Glomerular endothelial cell (primary cell): ENCODE measurements at places on chromosomes 2 and 18. TPM values are rescaled to one million over a fixed set of nuclear protein-coding genes. Genes with fewer than 3 reads are reported as not detected.

DNA sequence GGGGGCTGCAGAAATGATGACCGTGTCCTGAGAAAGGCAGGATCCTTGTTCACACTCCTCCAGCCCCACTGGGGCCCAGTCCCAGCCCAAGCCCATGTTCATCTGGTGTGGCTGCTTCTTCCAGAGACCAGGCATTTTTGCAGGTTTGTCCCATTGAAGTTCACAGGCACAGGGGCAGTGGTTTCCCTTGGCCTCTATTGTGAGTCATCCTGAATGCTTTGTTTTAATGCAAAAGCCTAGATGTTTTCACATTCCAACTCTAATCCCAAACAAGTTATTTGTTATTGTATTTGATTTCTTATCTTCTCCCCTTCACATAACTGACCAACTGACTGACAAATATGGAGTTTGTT is 426.4 kb upstream of the ID2 start:
- no peak for DNase-seq

DNA sequence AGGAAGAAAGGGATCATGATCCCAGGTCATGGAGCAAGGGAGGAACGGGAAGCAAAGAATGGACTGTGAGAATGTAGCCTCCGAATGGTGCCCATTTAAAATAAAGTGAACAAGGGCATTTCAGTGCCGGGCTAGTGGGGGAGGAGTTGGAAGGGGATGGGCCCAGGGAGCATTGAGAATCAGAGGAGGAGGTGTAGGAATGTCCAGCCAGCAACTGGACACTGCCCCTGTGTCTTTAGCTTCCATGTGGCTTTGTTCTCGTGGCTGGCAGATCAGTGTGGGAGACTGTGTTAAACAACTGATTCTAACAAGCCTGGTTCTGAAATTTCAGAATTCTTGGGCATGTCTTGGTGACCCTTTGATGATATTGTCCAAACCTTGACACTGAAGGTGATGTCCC is 1.4 kb upstream of the RNF103 start:
- no peak for DNase-seq

DNA sequence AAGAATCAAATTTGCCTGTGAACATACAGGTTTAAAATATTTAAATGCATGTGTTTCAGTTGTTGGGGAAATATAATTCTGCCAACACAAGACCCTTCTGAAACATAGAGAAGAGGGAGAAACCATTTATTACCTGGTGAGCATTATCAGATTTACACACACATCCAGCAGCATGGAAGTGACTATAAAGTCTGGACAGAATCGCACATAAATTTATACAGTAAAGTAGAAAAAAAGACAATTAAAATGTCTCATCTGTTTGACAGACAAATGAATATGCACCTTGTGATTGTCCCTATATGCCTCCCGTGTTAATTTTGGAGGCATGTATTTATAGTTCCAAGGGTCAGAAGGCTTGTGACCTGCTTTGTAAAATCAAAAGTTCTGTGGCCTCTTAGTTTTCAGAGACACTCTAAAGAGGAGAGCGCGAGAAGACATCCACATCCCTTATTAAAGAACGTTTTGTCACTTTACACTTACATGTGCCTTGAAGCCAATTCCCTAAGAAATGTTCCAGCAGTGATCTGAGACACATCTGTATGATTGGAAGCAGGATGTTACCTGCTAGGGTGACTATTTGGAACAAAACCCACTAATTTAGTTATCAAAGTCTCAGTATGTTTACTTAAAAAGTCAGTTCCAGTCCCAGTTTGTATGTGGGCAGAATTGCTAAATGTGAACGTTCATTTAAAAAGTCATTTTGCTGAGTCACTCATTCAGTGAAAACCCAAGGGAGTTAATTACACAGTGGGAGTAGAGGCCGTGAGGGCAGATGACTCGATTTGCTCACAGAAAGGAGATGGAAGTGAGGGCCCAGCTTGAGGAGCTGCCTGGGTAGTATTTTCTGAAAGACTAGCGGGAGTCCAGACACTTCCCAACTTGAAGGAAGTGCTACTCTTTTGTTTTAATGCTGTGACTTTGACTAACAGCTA is 527.6 kb upstream of the MEX3C start:
- no peak for DNase-seq

Gene FHOD3
- 5.6 and 7.8 TPM in 2 replicates for total RNA-seq

DNA sequence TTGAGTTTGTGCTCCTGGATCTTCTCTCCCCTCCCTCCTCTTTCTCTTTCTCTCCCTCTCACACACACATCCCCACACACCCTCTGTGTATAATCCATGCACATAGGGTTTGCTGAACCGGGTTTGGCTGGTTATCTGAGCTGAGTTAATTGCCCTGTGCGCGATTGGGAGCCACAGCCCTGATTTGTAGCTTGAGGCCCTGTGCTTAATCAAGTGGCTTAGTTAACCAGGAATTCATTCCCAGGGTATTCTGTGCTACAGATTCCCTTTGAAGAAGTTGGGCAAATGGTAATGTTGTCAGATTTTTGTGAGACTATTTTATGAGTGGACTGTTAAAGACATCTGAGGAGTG is 6.2 kb downstream of the PARD3B start:
- no peak for DNase-seq

GRCh38 chr18:79251021-79251420 is 144.7 kb upstream of the NFATC1 start:
- DNase-seq = no peak

DNA sequence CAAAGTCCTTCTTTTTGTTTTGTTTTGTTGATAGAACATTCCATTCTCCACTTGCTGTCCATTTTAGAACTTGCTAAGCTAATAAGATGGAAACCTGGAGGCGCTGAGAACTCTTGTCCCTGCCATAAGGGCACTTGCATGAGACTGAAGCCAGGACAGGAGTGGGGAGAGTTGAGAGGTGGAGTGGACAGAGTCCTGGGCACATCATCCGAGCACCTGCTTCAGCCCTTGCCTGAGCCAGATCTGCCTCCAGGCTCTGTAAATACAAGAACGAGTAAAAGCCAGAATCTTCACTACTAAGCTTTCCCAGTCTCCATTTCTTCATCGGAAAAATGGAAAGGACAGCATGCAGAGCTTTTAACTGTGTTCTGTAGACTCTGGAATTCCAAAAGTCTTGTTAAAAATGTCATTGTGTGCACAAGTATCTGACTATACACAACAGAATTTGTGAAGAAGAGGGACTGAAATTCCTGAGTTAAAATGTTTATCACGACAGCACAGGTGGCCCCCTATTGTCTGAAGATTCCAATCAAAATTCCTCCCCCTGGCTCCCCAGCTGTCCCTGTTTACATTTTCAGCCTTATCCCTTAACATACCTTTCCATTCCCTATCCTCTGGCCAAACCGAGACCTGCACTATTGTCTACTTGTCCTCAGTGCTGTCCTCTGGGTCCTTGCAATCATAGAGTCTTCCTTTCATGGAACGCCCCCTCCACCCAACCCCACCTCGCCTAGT is 498.2 kb upstream of the TNP1 start:
- no peak for DNase-seq

Gene C2orf66
- 0.39 and 1.1 TPM in 2 replicates for total RNA-seq

DNA sequence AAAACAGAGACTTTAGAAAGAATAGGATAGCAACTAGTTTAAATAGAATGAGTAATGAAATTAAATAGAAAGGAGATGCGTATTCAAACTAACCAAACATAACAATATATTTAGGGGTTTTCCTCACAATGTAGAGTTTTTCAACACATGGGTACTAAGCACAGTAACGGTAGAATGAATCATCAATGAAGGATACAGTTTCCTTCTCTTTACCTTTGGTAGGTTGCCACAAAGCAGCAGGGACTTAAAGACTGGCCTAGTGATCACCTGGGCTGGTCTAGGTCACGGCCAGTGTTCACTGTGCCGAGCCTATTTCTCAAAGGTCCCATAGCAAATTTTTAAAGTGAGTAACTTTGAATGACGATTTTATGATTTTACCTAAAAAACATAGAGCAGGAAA is 311.7 kb downstream of the XIRP2 start:
- no peak for DNase-seq

DNA sequence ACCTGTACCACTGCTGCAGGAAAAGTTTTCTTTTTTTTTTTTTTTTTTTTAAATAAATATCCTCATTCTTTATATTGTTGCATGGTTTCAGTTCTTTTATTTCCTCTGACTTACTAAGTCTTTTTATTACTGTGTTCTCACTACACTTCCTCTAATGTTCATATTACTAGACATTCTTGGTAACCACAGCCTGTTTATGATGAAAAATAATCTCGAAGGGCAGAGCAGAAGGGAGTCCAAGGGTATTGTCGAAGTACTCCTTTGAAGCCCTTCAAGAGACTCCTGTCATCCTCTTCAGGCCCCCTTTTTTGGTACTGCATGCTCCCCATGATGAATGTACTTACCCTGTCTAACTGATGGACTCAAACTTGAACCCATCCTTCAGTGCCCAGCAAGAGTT is 61.2 kb downstream of the RND3 start:
- DNase-seq = no peak

Gene WNT10A
- total RNA-seq = not detected in 2 replicates

DNA sequence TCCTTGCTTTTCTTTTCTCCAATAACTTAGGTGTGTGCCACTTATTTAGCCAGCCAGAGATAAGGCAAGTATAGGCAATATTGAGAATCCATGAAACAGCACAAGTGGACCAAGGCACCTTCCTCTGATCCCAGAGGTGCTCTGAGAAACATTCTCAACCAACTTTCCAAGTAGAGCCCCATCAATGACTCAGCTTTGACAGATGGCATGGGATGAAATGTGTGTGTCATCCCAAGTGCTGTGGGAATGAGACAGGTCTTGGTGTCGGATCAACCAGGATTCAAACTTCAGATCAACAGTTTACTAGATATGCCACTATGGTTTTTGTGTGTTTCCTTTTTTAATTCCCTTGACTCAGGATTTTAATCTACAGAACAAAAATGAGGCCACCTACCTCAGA is 164.0 kb downstream of the GRB14 start:
- no peak for DNase-seq

Gene TCF23
- total RNA-seq = not detected in 2 replicates

Gene SIX2
- 1.8 and 10.5 TPM in 2 replicates for total RNA-seq

DNA sequence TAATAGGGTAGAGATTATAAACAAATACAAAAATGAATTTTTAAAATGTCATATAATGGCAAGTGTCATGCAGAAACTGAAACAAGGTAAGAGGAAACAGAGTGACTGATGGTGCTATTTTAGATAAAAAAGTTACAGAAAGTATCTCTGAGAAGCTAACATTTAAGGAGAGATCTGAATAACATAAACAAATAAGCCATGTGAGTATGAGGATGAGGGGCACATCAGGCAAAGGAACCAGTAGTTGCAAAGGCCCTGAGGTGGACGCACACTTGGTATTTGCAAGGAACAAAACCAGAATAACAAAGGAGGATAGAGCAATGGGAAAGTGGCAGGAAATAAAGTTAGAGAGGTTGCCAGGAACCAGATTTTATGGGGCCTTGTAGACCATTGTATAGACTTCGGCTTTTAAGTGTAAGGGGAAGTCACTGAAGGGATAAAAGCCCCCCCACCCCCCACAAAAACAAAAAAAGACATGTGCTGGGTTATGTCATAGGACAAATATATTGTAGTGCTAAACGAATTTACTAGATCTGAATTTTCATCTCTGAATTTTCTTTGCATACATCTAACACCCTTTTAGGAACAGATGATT is 159.2 kb downstream of the DTNB start:
- no peak for DNase-seq

DNA sequence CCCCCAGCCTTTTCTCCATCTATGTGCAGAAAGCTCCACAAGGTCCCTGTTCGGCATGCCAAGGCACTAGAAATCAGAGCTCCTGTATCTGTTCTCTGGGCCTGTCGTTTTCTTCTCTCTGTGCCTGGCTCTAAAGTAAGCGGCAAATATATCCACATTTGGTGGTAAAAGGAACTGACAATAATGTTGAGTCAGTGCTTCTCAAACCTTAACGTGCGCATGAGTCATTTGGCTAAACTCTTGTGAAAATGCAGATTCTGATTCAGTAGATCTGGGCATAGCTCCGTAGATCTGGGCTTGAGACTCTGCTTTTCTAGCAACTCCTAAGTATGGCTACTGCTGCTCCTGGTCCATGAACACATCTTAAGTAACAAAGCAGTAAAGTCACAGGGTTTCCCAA is 16.5 kb upstream of the ACSL3 start:
- DNase-seq = no peak

Gene GCC2
- total RNA-seq = 11.8 and 21.9 TPM in 2 replicates

- no peak for DNase-seq
Measured at GRCh38 chr18:11733031-11733430, 44.0 kb downstream of the GNAL start.

GRCh38 chr2:171880774-171881173 is 13.3 kb downstream of the SLC25A12 start:
- no peak for DNase-seq

DNA sequence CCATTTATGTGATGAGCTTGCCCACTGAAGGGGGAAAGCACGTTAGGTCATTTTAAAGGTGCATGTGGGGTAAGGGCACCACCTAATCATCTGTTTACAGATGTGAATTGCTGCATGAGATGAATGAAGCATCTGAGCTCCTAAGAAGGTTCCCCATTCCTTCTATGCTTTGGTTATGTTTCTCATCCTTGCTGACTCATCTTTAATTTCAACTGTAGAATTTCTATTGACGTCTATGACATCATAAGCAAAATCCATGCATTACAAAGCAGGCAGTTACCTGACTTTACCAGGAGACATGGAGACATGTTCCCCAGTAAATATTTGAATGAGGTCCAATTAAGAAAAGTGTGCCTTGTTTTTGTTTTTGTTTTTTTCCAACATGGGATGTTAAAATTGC is 2.8 kb downstream of the SNTG2 start:
- DNase-seq = no peak

DNA sequence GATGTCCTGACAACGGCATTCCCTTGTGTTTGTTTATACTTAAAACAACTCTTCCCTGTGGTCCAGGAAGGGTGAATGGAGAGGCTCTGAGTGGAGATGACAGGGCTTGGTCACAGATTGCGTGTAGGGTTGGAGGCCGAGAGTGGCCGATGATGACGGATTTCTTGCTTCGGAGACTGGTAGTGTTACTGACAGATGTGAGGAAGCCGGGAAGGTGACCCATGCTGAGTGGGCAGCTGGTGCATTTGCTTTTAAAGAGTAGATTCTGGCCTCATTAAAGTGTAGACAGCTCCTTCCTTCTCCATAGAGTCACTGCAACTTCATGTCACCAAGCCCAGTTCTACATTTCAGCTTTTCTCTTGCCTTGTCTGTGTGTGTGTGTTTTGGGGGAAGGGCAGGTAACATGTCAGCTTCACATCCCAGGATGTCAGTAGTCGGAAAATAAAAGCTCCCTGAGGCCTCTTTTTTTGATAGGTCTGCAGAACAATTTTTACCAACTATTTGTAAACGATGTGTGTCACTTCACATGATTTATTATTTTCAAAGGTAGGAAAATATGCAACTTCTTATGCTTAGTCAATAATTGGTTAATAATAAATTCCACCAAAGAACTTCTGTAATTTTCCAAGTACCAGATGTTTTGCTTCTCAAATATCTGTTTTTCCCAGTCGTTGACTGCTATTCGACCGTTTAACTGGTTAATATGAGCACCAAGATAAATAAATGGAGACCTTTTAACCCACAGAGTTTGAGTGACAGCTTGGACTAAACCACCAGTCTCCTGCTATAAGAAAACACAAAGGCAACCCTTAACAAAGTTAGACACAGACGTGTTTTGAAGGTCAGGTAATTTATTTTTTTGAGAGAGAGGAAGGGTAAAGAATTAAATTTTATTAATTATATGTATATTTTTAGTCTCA is 436.9 kb downstream of the SLC4A3 start:
- no peak for DNase-seq

GRCh38 chr2:42382144-42382543 is 21.1 kb upstream of the COX7A2L start:
- DNase-seq = no peak

GRCh38 chr2:11123856-11124759 is 31.2 kb upstream of the SLC66A3 start:
- DNase-seq = no peak

Gene KATNAL2
- total RNA-seq = 1.6 and 2.4 TPM in 2 replicates
